ENCODE measurements at places on chromosomes 4 and X.

DNA sequence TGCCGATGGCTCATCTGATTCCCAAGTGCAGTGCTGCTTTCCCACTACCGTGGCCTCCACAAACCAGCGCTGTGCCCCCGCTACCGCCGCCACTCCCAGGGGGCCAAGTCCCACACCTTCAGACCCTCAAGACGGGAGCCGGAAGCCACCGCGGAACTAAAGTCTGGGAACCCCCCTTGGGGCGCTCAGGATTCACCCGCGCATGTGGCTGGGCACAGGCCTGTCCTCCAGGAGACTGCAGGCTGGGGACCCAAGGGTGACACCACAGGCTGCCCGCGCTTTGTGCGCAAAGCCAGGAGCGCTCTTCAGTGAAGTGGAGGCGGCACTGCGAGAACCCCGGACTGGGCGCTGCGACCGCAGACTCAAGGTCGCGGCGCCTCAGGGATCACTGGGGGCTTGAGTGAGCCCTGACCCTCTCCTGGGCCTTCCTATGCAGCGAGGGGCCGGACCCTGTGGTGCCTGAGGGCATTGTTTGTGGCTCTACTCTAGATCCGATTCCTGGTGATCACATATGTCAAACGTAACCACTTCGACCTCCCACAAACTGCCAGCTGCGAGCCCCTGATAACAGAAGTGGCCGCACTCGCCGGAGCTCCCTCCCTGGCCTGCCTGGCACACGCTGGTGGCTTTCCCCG lies 20.4 kb upstream of the TBC1D14 start:
- DNase-seq = no peak

- no peak for DNase-seq
These were observed 1496.4 kb downstream of the RPA4 start for GRCh38 chrX:98380106-98380505.

DNA sequence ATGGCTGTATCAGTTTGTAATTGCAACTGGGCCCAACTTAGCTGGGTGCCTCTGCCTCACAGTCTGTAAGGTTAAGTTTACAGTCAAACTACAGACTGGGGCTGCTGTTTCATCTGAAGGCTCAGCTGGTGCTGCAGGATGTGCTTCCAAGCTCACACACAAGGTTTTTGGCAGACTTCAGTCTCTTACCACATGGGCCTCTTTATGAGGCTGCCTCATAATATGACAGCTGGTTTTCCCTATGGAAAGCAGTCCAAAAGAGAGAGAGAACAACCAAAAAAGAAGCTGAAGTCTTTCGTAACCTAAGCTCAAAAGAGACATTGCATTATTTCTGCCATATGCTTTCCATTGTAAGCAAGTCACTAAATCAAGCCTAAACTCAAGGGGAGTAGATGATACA lies 271.7 kb downstream of the DCTD start:
- no peak for DNase-seq

DNA sequence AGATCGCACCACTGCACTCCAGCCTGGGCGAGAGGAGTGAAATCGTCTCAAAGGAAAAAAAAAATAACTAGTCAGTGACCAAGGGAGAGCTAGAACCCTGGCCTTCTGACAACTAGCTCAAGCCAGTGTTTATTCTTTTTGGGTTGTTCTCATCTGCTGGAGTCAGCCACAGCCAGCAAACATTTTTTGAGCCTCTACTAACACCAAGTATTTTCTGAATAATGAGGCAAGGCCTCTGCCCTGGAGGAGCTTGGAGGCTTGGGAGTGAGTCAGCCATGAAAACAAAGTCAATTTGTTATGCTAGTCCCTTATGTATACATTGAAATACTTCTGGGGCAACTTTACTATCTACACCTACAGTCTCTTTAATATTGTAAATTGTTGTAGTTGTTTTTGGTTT lies 46.5 kb downstream of the TMA16 start:
- no peak for DNase-seq

DNA sequence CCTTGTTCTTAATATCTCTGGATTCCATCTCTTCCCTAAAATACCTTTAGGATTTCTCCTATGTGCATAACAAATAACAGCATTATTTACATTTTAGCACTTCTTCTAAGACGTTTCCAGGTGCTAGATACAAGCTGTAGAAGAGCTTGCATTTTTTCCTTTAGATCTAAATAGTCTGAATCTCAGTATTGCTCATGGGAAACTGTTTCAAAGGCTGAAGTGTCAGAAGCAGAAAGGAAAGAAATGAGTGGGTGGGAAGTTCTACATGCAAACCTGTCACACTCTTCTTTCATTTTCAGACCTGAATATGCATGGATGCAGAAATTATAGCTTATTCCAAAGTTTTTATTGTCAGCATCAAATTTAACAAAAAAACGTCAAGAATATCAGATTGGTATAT lies 41.8 kb downstream of the FGF13 start:
- no peak for DNase-seq

DNA sequence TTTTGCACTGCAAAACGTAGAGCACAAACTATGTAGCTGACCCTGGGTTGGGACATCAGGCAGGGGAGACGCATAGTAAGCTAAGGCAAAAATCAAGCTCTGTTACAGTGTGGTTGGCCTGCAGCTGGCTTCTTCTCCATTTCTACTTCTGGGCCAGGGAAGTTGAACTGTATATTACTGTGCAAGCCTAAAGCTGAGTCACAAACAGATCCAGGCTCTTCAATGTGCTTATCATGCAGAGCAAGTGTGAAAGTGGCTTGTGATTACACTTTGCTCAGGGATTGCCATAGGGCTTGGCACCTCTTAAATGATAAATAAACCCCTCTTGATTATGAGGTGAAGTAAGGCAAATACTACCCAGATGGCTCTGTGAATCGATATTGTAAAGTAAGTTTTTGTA lies 40.5 kb downstream of the CLDN34 start:
- no peak for DNase-seq
